ENCODE measurements at places on chromosomes 1 and 21.

DNA sequence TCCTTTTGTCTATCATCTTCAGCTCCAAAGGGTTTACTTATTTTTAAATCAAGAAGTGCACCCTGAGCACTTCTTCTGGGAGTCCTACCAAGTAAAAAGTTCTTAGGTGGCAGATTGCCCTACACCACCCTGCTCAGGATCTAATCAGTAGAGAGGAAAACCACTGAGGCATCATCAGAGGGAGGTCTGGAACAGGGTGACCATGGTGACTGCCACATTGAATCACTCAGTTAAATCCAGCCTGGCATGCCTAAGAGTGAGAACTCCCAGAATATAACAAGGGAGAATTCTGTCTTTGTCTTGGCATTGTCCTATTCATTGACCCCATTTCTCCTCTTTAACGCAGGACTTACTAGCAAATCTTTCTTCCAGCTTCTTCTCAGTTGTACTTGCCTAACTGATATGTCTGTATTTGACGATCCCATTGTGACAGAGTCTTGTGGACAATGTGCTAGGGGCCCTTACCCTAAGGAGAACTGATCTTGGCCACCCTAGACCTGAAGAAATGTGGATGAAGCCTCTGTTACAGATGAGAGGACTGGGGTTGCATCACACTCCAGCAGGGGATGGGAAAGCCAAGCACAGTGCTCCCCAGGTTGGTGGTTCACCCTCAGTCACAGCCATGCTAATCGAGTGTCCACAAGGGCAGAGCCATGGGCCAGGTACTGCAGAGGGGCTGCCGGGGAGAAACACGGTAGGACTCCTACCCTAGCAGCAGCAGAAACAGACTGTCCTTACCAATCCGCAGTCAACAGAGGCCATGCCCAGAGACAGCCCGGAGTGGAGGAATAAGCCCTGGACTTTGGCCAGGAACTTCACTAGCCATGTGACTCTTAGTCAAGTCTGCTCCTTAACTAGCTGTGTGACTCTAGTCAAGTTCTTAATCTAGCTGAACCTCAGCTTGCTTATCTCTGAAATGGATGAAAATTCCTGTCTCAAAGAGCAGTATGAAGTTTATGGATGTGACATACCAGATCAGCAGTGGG is 15.4 kb downstream of the PKP1 start:
- DNase-seq: no peak

- no peak for DNase-seq
Measured at GRCh38 chr1:55981010-55981650, 598.2 kb downstream of the PLPP3 start.

GRCh38 chr1:220255204-220255603 is 17.0 kb downstream of the RAB3GAP2 start:
- DNase-seq: no peak

GRCh38 chr1:33152685-33153432 is 29.0 kb downstream of the TRIM62 start:
- peak; percentile 56 for DNase-seq

- no peak for DNase-seq
Measured at GRCh38 chr21:31064803-31065202, 26.5 kb upstream of the KRTAP19-8 start.

GRCh38 chr1:178706432-178706831 is 18.6 kb upstream of the RALGPS2 start:
- no peak for DNase-seq

GRCh38 chr1:191608367-191608766 is 549.9 kb upstream of the RGS18 start:
- no peak for DNase-seq

- DNase-seq: no peak
Measured at GRCh38 chr1:83671586-83671985, 327.3 kb downstream of the TTLL7 start.

GRCh38 chr1:203340112-203340790 is 10.7 kb downstream of the FMOD start:
- peak; percentile 43 for DNase-seq

- no peak for DNase-seq
Measured at GRCh38 chr1:155940993-155941844, at the start of gene RXFP4. RXFP4 (plus strand) TSS chr1:155941638; CDS start chr1:155941710, 72 bp downstream.

Measured in nucleus accumbens (tissue), 56 donors.